H9 (cell line): ENCODE measurements at places on chromosomes 7 and 10.

GRCh38 chr10:25966844-25967243 lies 32.8 kb downstream of the MYO3A start:
- DNase-seq = no peak

- DNase-seq = no peak
Measured at GRCh38 chr10:30386801-30387588, 37.9 kb upstream of the MTPAP start.

DNA sequence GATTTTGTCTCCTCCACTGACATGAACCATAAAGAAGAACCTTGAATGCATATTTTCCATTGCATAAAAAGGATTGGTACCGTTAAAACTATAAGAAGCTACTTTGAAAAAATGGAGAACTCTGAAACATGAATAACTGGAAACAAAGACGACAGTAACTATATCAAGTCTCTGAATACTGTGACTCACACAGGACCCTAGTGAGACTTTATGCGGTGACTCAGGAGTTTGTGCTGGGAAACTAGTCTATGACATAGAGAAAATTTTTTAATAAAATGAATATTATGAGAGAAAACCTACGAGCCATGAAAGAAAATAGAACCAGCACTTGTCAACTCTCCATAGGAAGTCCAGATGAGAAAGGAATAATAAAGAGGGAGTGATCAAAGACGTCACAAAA lies 339.9 kb upstream of the ADARB2 start:
- DNase-seq = no peak

- DNase-seq = no peak
Measured at GRCh38 chr7:2796358-2797352, 47.5 kb downstream of the GNA12 start.

GRCh38 chr7:53743697-53744402 lies 708.4 kb downstream of the POM121L12 start:
- DNase-seq = peak; percentile 33

- no peak for DNase-seq
Measured at GRCh38 chr10:27413831-27414348, 90.2 kb upstream of the RAB18 start.

DNA sequence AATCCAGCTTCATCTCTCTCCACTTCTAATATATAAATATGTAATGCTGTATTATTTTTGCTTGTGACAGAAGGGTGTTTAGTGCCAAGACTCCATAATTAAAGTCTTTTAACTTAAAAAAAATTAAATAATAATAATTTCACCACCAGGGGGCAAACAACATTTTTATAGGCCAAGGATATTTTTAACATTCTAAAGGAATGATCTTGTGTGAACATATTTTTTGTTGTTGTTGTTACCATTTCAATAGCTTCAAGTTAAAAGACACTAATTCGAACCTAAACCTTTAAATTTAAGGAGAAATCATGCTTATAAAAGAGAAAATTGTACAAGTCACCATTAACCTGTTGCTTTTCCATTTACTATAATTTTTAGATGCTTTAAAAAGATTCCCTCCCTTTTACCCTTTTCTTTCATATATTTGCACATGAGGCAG lies 7.5 kb upstream of the DNAJC1 start:
- DNase-seq = no peak
